ENCODE measurements at places on chromosomes 7 and 10.

- DNase-seq, result no peak
These were observed 863.4 kb downstream of the SORCS1 start for GRCh38 chr10:106301146-106301545.

DNA sequence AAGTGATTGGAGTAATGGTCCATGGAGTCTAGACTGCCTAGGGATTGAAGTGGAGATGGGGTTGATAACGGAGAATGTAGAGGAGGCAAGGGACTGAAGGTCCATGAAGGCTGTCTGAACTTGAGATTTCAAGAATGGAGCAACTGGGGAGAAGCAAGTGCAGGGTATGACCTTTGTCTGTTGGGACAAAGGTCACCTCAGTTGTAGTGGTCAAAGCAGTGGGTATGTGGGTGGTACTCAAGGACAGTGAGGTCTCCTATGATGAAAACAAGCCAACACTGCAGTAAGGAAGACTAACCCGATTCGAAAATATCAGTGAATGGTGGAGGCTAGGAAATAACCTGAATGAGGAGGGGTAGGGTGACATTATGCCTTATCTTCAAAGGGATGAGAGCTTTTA, 5.4 kb upstream of the DDX21 start:
- DNase-seq, result no peak

DNA sequence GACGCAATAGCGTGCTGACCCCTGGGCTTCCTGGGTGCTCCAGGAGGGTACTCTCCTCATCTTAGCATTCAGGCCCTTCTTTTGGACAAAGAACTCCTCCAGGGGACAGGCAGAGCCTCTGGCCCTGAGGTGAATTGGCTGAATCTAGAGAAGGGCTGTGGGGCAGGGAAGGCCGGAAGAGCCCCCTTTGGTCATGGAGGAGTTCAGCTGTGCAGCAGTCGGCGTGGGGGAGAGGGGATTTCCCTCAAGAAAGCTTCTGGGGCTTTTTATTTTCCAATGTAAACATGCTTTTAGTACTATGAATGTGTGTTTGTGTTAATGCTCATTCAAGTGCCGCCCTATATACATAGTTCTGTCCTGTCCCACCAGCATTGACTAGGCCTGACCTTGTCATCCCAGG, 38.8 kb downstream of the FIGNL1 start:
- DNase-seq, result no peak

- DNase-seq, result no peak
These were observed 21.4 kb upstream of the MKI67 start for GRCh38 chr10:128147669-128148068.

GRCh38 chr10:625333-625696, 64.2 kb downstream of the DIP2C start:
- DNase-seq, result no peak

DNA sequence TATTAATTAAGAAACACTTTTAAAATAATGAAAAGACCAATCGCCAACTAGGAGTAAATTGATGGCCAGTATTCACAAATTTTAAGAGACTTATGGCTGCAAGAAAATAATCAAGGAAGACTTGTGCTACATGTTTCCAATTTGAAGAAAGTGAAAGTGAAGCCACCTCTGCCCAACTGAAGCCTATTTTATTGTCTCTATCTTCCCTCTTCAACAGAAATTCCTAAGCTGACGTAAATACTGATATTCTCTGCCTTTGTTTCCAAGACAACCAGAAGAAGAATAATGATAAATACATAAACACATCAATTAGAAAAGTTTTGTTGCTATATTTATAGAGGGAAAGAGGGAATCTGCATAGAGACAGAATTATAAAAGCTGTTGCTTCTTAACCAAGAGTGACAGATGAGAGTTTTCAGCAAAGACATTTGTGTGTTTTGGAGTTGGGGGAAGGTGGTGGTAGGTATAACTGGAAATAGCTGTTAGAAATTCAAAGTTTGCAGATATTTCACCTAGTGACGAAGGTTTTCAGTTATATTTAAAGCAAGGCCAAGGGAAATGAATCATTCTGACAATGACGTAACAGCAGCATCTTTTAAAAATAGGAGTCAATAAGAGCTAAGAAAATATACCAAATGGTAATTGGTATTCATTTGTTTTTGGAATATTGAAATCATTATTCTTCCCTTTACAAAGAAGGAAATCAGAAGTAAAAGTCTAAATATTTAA, 576.6 kb upstream of the SORCS1 start:
- no peak for DNase-seq

DNA sequence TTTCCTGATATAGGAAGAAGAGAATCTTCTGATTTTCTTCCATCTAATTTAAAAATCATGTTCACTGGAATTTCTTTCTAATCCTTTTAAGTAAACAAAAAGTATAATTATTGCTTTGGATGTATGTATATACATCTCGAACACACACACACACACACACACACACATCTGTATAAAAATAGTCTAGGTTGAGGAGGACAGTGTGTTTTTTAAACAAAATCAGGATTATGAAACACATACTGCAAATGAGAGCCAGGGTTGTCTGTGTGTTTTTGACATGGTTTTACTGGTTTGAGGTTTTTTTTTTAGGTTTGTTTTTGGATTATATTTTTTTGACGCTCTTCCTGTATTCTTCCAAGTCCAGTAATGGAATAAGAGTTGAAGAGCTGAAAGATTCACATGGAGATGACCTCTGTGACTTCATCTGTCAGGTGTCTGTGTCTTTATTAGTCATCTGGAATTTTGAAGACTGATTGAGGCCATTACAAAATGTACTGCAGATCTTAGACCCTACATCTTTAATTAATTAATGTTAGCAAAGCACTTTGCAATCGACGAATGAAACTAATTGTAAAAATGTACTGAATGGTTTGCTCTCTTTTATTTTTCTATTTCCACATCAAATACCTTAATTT, 237.1 kb downstream of the SUGCT start:
- DNase-seq, result no peak

DNA sequence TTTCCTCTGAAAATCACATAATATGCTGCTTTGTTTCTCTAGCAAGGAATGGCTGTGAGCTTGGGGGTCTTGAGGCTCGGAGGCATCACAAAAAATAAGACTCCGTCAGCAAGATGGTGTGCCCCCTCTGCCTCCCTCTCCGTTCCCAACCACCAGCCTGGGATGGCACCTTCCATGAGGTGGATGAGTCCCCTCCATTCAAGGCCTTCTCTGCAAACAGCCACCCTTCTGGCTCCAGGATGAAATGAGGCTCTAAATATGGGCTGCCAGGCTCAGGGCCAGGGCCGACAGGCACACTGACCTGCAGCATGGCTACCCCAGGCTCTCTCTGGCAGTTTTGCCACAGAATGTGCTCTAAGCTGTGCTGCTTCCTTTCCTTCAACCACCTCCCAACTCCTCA, 521.5 kb downstream of the PTPRN2 start:
- DNase-seq, result no peak

GRCh38 chr7:69722843-69723242, 124.6 kb downstream of the AUTS2 start:
- DNase-seq, result no peak

GRCh38 chr10:93473804-93474472, 8.2 kb downstream of the MYOF start:
- DNase-seq, result no peak

DNA sequence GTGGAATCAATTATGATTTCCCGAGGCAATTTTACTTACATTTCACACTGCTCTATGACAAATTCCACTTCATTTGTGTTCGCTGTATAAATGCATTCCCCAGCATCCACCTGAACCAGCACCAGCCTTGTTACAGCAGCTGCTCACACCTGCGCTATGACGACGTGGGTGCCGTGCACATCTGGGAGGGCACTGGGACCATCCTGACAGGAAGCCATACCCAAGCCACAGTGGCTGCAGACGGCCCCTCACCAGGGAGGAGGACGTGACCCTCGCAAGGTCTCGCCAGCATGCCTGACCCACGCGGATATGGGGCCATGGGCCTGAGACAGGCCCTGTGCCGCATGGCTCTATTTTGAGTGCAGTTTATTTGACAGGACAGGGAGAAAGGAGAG, 201.3 kb downstream of the MAD1L1 start:
- DNase-seq, result no peak

GRCh38 chr7:117870448-117871130, 2.7 kb downstream of the CTTNBP2 start:
- no peak for DNase-seq

- no peak for DNase-seq
These were observed 255.7 kb upstream of the DGKB start for GRCh38 chr7:15158141-15158810.

- DNase-seq, result no peak
These were observed 6.2 kb downstream of the PLXNA4 start for GRCh38 chr7:132569884-132570614.

DNA sequence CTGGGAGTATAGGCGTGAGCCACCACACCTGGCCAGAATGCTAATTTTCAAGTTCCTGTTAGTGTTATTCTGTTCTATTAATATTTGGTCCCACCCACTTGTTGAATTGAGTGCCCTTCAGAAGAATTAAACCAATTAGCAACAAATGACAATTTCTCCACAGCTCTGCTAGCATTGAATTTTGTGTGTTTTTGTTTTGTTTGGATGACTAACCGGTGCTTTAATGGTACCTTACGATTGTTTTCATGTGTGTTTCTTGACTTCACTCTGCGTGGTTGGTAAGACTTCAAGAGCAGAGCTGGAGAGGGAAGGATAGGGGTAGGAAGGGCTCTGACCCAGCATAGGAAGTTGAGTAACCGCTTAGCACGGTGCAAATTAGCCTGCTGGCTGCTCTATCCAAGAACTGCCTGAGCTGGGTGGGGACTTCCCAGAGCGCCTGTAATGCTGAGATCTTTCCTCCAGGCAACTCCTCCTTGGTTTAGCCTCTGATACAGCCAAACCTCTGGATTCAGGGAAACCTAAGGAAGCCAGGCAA, 4.6 kb downstream of the ARPC1B start:
- DNase-seq, result no peak

GRCh38 chr7:129859183-129859582, 93.6 kb downstream of the UBE2H start:
- DNase-seq, result no peak

GRCh38 chr10:10996966-10997620, 20.6 kb upstream of the CELF2 start:
- no peak for DNase-seq
